ENCODE measurements at places on chromosomes 4 and X.
A peak's percentile ranks its signal among the peaks of the same experiment; 100 is the strongest.

DNA sequence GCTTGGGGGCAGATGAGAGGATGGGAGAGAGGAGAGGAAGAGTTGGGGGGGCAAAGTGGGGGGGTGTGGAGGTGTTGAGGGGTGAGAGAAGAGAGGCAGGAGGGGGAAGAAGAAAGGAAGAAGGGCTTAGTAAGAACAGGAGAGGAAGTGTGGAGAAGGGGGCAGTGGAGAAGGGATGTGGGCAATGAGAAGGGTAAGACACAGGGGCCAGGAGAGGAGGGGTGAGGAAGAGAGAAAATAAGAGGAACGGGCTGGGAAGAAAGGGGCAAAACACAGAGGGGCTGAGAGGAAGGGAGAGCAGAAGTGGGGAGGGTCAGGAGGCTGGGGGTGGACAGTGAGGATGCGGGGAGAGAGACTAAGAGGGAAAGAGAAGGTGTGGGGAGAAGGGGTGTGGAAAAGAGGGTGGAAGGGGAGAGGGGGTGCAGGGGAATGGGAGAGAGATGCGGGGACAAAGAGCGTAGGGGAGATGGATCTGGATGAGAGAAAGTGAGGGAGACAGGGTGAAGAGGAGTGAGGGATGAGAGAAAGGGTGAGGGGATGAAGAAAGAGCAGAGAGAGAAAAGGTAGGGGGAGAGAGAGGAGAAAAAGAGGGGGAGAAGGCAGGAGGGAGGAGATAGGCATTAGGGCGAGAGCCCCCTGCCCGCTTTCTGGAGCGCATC is 12.9 kb downstream of the SH3KBP1 start:
- no peak for DNase-seq

DNA sequence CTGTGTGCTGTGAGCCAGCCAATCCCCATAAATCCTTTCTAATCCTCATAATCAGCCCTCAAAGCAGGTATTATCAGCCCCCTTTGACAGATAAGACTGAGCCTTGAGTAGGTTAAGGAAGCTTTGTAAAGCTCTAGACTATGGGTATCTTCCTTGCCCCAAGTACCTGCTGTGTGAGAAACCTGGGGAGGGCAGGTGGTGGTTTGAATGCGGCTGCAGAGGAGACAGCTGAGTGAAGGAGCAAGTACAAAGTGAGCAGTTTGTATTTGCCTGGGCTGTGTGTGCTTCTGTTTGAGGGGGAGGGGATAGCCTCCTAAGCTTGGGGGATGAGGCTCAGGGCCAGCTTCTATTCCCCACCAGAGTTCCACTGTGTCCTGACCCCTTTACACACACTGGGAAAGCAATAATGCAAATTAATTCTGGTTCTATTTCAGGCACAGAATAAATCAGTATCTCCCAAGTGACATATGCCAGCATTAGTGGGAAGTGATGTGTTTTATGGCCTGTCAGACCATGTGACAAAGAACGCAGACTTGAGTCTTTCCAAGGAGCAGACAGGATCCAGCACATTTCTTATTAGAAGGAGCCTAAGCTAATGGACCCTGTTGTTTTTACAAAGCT is 63.5 kb downstream of the EVC start:
- DNase-seq: peak; percentile 39

- no peak for DNase-seq
Measured at GRCh38 chr4:5863461-5864113, 29.3 kb downstream of the CRMP1 start.

DNA sequence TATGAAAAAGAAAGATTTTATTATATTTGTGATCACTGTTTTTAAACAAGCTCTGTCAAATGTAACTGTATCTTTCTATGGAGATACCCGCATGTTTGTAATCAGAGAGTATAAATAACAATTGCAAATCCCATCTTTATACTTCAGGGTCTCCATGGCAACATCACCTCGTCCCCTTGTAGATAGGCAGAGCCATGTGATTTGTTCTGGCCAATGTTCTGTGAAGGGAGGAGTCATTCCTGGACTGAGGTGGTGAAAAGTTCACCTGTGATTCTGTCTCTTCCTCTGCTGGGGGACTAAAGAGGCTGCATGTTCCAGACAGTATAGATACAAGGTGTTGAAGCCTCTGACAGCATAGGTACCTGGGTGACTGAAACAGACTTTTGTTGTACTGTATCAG is 45.6 kb upstream of the MED14 start:
- peak; percentile 11 for DNase-seq
